ENCODE measurements at places on chromosomes 7 and 10.

DNA sequence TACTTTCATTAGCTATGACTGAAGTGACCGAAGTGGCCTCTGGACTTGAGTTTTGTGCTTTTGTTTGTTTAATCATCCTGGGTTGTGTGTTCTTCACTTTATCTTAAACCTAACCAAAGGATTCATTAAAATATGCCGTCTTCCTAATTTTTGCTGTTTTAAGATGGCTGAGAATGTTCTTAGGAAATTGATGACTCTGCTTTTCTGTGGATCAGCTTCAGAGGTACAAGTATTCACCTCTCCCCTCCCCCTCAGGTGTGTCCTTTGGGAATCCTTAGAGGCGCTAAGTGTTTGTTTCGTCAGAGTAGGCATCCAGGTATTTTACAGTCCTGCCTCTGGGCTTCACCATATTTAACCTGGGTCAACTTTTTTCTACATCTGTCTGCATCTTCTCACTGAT is 1.1 kb downstream of the CCDC126 start:
- no peak for DNase-seq

- DNase-seq: no peak
Measured at GRCh38 chr7:154726368-154726767, 276.6 kb downstream of the PAXIP1 start.

GRCh38 chr7:17168416-17168815 is 130.0 kb upstream of the AHR start:
- DNase-seq: no peak

- DNase-seq: no peak
Measured at GRCh38 chr7:47400741-47401206, 181.1 kb downstream of the TNS3 start.

GRCh38 chr7:43485580-43485979 is 97.3 kb upstream of the STK17A start:
- DNase-seq: no peak

DNA sequence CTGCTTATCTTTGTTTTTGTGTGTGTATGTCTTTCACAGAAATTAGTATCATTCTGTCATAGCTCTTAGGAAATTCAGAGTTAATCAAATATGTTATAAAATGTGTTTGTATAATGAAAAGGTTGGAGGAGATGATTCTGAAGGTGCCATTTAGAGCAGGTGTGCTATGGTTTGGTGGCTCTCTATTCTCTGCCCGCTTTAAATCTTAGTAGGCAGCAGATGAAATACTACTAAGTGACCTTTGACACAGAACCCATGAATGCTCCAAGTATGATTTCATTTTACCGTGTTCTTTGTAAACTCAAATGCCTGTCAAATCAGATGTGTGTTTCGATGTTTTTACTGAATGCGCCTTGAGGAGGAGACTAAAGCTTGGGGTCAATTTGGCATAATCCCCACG is 24.5 kb downstream of the ZEB1 start:
- no peak for DNase-seq

- DNase-seq: no peak
Measured at GRCh38 chr7:115099906-115100305, 178.0 kb downstream of the MDFIC start.

All from stimulated activated CD4-positive, alpha-beta T cell treated with anti-CD3 and anti-CD28 coated beads, Interleukin-12 subunit alpha, Interleukin-12 subunit beta, amount 100 ng/mL, for 24 hours (primary cell).